ENCODE measurements at places on chromosomes 1 and 21.

DNA sequence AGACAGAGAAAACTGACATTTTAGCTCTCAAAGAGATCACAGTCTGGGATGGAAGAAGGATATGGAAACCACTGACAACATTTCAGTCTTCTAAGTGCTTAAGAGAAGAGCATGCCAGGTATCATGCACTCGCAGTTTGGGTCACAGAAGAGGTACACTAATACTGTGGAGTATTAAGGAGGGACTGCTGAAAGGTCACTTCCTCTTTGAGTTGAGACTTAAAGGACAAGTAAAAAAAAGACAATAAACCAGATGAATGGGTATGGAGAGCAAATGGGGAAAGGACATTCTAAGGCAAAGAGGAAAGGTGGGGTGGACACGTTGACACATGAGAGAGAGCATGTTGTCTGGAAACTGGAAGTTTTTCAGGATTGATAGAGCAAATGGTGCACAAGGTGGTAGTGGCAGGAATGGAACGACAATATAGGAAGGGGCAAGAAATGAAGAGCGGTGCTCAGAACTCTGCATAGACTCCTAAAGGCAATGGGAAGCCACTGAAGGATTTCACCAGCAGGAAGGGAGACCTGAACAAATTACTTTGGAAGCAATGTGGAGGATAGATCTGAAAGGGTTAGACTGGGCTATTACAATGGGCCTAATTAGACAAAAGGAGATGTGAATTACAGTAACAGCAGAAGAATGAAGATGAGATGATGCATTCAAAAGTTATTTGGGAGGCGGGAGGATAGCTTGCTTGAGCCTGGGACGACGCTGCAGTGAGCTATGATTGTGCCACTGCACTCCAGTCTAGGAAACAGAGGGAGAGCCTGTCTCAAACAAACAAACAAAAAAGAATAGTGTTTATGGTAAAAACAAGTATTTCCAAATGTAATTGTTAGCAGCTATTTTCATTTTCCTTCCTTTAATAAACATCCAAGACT is 11.1 kb downstream of the DIPK1A start:
- no peak for DNase-seq

- no peak for DNase-seq
Measured at GRCh38 chr21:44874497-44875315, 1.2 kb upstream of the PTTG1IP start.

DNA sequence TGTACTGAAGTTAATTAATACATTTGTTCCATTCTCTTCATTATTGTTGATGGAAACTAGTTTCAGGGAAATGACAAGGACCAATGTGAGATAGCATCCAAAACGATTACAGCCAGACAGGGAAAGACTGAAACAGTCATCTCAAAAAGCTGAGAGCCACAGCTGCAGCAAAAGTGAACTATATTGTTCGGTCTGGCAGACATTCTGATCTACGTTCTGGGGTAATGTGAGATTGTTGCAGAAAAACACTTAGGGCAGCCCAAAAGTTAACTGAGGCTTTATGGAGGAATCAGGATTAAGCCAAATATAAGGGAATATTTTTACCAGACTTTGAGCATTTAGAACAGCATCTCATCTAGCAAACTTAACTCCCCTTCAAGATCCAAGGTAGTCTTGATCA is 112.9 kb downstream of the LRRC40 start:
- DNase-seq = no peak

DNA sequence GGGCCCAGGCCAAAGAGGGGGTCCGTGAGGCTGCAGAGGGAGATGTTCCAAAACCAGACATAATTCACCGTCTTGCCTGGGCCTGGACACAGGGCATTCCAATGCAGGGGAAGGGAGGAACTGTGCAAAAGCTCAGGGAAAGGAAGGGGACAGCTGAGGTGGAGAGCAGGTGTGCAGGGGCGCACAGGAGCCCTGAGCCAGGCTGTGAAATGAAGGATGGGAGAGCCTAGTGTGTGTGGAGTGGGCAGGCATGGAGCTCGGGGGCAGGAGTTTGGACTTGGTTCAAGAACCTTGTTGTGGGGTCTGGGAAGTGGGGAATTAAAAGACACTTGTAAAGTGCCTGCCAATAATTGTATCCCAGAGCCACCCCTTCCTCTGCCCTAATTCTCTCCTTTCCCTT is 2.3 kb downstream of the TNNI1 start:
- DNase-seq = no peak

DNA sequence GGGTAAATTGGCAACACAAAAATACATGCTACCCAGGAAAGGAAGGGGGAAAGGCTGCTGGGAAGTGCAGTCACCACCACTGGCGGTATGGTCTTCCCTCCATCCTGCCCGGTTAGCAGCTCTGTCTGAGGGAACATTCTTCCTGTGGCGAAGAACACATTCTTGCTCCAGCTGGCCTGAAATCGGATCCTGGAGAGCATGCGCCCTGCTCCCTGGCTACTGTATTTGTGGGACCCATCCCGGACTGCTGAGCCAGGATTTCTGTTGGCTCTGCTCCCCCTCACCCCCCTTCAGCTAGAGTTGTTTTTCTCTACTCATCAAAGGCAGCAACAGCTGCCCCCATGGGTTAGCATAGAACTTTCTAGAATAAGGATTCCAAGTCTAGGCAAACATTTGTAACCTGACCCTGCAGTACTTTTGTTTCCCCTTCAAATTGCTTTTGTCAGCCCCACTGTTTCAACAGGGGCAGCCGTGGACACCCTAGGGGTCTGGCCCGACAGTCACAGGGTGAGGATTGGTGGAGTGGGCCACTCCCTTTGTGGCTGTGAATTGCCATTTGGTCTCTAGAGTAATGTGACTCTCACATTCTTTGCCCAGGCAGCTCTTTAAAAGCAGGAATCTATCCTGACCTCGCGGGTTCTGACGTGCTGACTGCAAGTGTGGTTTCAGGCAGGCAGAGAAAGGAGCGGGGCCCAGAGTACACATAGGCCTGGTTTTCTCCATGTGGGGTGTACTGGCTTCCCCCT is 157.7 kb downstream of the TOMM20 start:
- DNase-seq = no peak

- peak; percentile 31 for DNase-seq
Measured at GRCh38 chr1:162632698-162633080, 425 bp downstream of the DDR2 start.

GRCh38 chr21:35111321-35111930 is 62.3 kb upstream of the RUNX1 start:
- DNase-seq = no peak

DNA sequence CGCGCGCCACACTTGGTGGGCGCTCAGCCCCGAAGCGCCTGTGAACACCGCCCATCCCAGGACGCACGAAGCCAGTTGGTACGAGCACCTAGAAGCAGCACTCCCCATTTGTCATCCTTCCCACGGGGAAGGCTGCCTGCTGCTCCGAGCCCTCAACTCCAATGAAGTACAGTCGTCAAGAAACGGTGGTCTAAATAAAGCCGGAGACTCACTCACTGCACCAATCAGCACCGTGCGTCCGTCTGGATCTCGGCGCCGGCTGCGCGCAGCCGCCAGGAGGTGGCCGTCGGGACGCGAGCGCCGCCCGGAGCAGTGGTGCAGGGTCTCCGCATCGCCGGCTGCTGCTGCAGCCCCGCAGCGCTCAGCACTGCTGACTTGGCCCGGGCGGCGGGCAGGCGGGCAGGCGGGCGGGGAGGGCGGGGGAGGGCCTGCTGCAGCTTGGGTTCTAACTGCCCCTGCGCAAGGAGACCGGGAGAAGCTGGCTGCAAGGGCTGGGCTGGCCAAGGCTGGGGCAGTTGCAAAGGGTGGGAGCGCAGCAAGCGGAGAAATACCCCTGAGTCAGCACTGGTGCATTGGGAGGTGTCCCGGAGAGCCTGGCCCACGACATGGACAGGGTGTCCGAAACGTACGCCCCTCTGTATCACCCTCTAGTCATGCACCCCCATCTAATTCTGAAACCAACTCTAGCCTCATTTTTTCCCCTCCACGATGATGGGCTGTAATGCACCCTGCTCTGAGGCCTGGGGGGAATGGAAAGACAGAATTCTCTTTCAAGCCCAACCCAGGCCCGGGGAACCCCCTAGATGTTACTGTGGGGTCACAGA is 35.8 kb upstream of the H6PD start:
- DNase-seq = no peak

DNA sequence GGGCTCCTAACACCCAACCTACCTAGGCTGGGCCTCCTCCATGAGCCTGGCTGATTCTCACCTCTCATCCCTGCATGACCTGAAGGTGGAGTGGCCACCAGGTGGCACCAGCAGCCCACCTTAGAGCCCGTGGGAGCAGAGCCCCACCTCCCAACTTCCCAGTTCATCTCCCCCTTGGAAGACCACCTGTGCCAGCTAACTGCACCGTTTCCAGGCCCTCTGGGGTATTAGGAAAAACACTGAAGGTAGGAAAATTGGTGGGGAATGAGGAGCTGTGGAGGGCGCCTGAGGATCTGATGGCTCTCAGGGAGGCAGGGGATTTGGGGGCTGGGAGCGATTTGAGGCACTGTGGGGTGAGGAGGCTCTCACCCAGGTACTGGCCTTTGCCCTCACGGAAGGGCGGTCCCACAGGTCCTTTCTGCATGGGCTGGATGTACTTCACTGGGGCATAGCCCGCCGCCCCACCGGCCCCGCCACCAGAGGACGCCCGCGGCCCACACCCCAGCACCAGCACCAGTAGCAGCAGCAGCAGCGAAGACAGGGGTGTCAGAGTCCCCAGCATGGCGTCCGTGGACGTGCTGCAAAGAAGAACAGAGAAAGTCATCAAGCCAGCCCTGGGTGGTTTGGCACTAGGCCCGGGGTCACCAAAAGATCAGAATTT is 11.1 kb downstream of the ADPRS start:
- peak; percentile 92 for DNase-seq

All from Karpas-422 (cell line).